ENCODE measurements at places on chromosomes 1 and 21. TPM values are rescaled to one million over a fixed set of nuclear protein-coding genes. Genes with fewer than 3 reads are reported as not detected.

- no peaks in the 10 kb centered on the region for H3K36me3 ChIP-seq
- DNase-seq, result no peak
- peaks cover 6% of the 10 kb centered on the region for H3K4me1 ChIP-seq
Observed at GRCh38 chr1:12078575-12078937, 15.5 kb downstream of the TNFRSF8 start.

GRCh38 chr1:12177999-12178441 lies 11.2 kb downstream of the TNFRSF1B start:
- peak overlapping the region; percentile 5 for H3K4me3 ChIP-seq
- H3K4me1 ChIP-seq, result peaks cover 87% of the 10 kb centered on the region
- no peaks in the 10 kb centered on the region for H3K36me3 ChIP-seq

GRCh38 chr1:160880216-160880615 lies 4.8 kb downstream of the ITLN1 start:
- no peak overlapping the region for H3K4me3 ChIP-seq
- H3K4me1 ChIP-seq, result no peaks in the 10 kb centered on the region
- no peaks in the 10 kb centered on the region for H3K27me3 ChIP-seq

DNA sequence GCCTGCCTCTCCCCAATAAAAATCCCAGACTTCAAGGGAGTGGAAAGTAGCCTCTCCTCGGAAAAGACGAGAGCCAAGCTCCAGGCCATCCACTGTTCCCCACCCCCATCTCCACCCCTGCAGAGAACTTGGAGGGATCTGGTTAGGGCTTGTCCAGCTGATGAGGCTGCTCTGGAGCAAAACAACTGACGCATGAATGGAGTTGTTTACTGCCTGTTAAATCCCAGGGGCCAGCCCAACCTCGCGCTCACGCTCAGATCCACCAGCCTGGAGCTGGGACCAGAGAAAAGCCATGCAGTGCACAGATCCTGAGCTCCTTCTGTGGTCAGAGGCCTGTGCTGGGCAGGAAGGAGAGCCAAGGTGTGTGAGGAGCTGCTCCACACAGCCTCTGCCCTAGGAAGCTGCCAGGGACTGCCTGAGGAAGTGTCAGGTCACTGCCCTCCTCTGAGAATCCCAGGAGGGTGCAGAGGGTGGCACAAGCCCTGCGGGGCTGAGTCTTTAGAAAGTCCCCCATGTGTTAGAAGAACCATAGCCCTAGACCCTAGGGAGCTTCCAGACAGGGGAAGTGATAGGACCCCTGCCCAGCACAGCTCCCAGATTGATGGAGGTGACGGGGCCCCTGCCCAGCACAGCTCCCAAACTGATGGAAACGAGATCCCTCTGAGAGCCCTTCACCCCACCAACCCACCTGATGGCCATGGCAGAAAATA lies 109.0 kb upstream of the IPO9 start:
- H3K36me3 ChIP-seq, result no peaks in the 10 kb centered on the region
- DNase-seq, result peak; percentile 86
- peak overlapping the region; percentile 85 for H3K27ac ChIP-seq
- peaks cover 59% of the 10 kb centered on the region for H3K4me1 ChIP-seq
- no peaks in the 10 kb centered on the region for H3K27me3 ChIP-seq

- H3K4me1 ChIP-seq, result no peaks in the 10 kb centered on the region
- no peak overlapping the region for H3K4me3 ChIP-seq
- no peak for DNase-seq
Observed at GRCh38 chr1:160542303-160542945, 19.4 kb upstream of the SLAMF6 start.

- peak within 1 kb of the TSS; percentile 25 for H3K27ac ChIP-seq
- H3K27me3 ChIP-seq, result no peaks in the 10 kb centered on the region
- peaks cover 1% of the 10 kb centered on the region for H3K4me1 ChIP-seq
- H3K36me3 ChIP-seq, result no peaks in the 10 kb centered on the region
- peak within 1 kb of the TSS; percentile 29 for H3K4me3 ChIP-seq
Observed at GRCh38 chr1:202160377-202160940, at the start of gene PTPN7. Gene PTPN7 (minus strand): TSS chr1:202160602. CDS start chr1:202159402, 1,200 bp downstream.

DNA sequence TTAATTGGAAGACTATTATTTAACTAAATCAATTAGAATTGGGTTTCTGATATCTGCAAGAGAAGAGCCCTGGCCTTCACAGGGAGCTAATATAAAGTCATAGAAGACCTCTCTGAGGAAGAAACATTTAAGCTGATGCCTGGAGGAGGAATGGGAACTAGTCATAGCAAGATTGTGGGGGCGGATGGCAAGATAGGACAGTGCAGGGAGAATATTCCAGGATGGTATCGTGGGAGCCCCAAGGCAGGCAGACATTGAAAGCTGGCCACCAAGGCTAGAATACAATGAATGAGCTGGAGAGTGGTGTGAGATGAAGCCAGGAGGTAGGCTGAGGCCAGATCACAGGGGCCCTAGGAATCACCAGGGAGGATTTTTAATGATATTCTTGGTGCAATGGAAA lies 20.8 kb upstream of the MYSM1 start:
- no peaks in the 10 kb centered on the region for H3K27me3 ChIP-seq
- H3K36me3 ChIP-seq, result no peaks in the 10 kb centered on the region
- no peak for DNase-seq
- H3K4me3 ChIP-seq, result no peak overlapping the region
- no peak overlapping the region for H3K27ac ChIP-seq
- peaks cover 14% of the 10 kb centered on the region for H3K4me1 ChIP-seq

DNA sequence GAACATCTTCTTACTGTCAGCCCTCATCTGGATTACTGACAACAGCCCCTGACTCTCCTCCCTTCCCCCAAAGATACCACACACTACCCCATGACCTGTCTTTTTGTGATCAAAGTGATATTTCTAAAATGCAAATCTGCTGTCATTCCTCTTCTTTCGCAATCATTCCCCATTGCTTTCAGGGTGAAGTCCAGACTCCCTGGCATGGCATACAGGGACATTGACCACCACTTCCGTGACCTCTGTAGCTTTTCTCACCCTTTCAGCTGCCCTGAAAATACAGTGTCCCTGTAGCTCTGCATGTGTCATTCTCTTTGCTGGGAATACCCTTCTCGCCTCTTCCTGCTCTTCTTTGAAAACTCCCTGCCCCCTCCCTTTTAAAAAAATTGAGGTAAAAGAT lies 4.1 kb downstream of the SERINC2 start:
- DNase-seq, result no peak
- no peak overlapping the region for H3K27ac ChIP-seq
- no peak overlapping the region for H3K4me3 ChIP-seq
- H3K4me1 ChIP-seq, result peaks cover 36% of the 10 kb centered on the region

DNA sequence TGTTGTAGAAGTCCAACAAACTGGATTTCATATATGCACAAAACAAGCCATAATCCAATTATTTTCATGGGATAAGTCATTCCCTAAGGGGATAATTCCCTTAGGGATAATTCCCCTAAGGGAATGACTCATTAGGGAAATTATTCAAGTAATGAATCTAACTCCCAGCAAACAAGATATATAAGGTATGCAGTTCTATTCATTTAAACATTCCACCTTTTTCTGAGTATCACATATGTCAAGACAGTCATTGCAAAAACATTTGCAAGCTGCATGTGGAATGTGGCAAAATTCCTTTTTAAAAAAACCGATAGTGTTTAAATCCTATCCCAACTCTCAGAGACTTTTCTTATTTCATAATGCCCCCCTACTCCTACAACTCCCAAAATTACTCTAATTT lies 131.2 kb downstream of the AKT3 start:
- H3K36me3 ChIP-seq, result no peaks in the 10 kb centered on the region
- peaks cover 8% of the 10 kb centered on the region for H3K4me1 ChIP-seq
- no peak for DNase-seq
- no peak overlapping the region for H3K27ac ChIP-seq
- H3K27me3 ChIP-seq, result no peaks in the 10 kb centered on the region

DNA sequence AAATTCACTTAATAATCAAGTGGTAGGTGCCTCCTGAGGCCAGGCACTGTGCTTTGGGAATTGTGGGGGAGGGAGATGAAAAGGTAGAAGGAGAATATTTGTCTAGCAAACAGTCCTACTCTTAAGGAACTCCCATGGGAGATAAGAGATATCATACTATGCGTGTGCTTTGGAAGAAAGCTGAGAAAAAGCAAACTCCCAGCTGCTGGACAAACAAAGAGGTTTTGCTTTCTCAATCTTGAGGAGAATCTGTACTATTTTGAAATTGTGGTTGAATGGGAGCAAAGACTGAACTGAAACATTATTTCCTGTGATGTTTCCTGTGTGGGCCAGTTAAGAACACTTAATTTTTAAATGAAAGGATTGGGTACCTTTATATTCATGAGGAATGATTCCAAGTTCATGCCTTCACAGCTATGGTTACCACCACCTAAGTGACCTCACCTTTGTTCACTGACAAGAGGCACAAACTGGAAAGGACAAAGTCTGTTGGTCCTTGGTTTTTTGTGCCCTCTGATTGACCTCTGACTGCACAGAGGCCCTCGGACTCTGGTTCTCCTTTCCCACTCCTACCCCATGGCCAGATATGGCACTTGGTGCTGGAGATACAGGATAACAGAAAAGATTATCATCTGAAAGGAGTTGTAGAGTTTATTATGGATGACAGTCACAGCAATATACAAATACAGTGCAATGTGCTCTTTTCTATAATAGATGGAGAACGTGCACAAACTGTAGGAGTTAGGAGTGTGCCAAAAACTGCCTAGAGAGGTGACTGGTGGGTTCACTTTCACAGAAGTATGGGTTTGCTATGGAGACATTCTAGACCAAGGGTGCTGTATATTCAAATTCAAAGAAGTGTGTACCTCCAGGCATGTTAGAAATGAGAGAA lies 1.6 kb downstream of the CD53 start:
- no peaks in the 10 kb centered on the region for H3K4me1 ChIP-seq
- no peak for DNase-seq
- no peaks in the 10 kb centered on the region for H3K36me3 ChIP-seq
- no peaks in the 10 kb centered on the region for H3K27me3 ChIP-seq

GRCh38 chr21:35273333-35273732 lies 224.2 kb upstream of the RUNX1 start:
- no peak overlapping the region for H3K4me3 ChIP-seq
- H3K4me1 ChIP-seq, result no peaks in the 10 kb centered on the region
- DNase-seq, result no peak
- H3K27ac ChIP-seq, result no peak overlapping the region

GRCh38 chr1:38132681-38133080 lies 86.1 kb upstream of the POU3F1 start:
- no peak overlapping the region for H3K4me3 ChIP-seq
- H3K27me3 ChIP-seq, result peaks cover 64% of the 10 kb centered on the region
- no peak for DNase-seq
- H3K27ac ChIP-seq, result no peak overlapping the region
- H3K4me1 ChIP-seq, result peaks cover 5% of the 10 kb centered on the region
- H3K36me3 ChIP-seq, result no peaks in the 10 kb centered on the region

GRCh38 chr1:70714149-70714548 lies 303.1 kb downstream of the CTH start:
- H3K27me3 ChIP-seq, result no peaks in the 10 kb centered on the region
- H3K4me1 ChIP-seq, result no peaks in the 10 kb centered on the region
- H3K36me3 ChIP-seq, result no peaks in the 10 kb centered on the region
- no peak for DNase-seq

Gene UHMK1
- total RNA-seq, result 23.6 TPM

Gene CFHR3
- total RNA-seq, result not detected

Gene NME7
- total RNA-seq, result 11.4 TPM

Gene S100A10
- 165 TPM for total RNA-seq

Gene SYT14
- total RNA-seq, result not detected

Gene PALMD
- total RNA-seq, result 151 TPM

Gene FLVCR1
- 7.7 TPM for total RNA-seq
